ENCODE measurements at places on chromosomes 7 and 10.

DNA sequence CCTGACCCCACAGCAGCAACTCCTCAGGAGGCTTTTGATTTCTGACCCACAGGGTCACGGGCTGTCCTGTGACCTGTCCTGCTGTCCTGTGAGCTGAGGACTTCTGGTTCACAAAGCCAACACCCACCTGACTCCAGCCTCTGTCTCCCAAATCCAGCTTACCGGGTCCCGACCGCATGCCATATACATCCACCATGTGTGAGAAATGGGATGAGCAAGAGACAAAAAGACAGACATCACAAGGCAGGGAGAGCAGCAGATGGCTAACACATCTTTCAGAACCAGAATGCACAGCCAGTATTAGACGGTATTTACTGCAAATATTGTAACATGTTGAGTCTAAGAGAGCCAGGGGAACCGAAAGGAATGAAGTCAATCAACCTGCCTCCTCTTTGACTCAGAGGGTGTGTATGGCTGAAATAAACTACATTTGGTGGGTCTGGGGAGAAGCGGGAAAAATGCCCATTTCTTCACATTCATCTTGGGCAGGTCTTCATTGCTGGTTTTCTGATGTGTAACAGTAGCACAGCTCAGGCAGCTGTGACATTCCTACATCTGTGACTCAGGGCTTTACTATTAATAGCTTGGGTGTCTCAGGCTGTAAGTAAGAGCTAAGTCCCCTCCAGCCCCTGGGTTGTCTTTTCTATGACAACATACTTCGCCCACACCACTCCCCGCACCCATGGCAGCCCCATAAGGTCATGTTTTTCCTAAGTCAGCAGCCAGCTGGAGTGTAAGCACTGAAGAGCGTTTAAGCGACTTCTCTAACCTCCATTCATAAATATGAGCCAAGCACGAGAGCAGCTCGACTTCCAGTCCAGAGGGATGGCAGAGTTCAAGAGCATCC, 25.0 kb downstream of the ABLIM1 start:
- peak; percentile 14 for DNase-seq

GRCh38 chr10:65710306-65710705, 1215.5 kb upstream of the LRRTM3 start:
- DNase-seq = no peak

DNA sequence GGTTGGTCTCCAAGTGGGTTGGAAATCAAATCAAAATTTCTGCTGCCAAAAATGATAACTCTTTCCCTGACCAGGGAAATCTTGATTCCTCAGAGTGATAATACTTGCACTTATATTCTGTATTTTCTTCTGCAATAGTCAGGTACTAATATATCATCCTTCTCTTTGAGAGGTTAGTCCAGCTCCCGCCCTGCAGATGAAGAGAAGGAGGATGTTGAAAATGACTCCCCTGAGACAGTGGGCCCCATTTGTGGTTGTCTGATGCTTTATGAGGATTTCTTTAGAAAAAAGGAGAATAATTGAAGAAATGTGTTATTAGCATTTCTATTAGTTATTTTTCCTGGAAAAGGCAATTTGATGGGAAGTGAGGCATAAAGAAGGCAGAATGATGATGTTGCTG, 213.0 kb downstream of the SEC23IP start:
- no peak for DNase-seq

GRCh38 chr7:17444673-17445072, 146.2 kb downstream of the AHR start:
- peak; percentile 4 for DNase-seq

GRCh38 chr10:132420981-132421846, 24.2 kb downstream of the PWWP2B start:
- peak; percentile 95 for DNase-seq

GRCh38 chr10:100847440-100847839, 65.3 kb upstream of the SLF2 start:
- DNase-seq = no peak

DNA sequence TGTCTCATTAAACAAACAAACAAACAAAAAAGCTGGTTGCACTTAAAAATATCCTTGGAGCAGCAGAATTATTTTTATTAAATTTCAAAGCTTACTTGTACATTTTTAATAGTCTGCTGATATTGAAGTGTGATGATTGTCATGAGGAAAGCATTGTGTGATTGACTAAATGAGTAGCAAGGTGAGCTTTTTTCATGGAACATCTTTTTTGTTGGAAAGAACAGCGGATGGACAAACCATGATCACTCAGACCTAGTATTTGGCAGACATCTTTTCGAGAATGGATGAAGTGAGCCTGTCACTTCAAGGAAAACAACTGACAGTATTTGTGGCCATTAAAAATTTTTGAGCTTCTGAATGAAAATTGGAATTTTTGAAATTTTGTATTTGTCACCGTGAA, 5.7 kb upstream of the CALML3 start:
- DNase-seq = peak; percentile 12

DNA sequence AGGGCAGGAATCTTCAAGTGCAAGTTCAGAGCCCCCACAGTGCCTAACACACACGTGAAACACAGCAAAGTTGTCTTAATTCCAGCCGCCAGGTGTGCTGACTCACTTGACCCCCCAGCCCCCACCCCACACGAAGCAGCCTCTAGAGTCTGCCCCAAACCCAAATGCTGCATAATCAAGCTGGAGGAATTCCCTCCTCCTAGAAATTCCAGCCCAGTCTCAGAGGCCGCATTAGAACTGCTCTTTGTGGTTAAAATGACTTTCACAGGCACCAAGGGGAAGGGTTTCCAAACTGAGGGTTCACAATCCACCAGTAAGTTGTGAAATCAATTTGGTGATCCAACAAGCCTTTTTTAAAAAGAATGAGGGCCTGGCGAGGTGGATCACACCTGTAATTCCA, 67.0 kb upstream of the PLXNA4 start:
- DNase-seq = no peak

GRCh38 chr7:123823898-123824753, 20.8 kb upstream of the HYAL4 start:
- DNase-seq = no peak

GRCh38 chr10:114303556-114303955, 64.5 kb downstream of the VWA2 start:
- DNase-seq = no peak

GRCh38 chr10:31757831-31758230, 170.8 kb downstream of the ARHGAP12 start:
- no peak for DNase-seq

GRCh38 chr7:130346177-130346905, 1.7 kb downstream of the CPA5 start:
- no peak for DNase-seq

GRCh38 chr10:16777473-16778370, 39.5 kb downstream of the RSU1 start:
- peak; percentile 78 for DNase-seq

GRCh38 chr10:103139803-103140202, 53.3 kb downstream of the NT5C2 start:
- no peak for DNase-seq

GRCh38 chr10:124697837-124698544, 46.2 kb downstream of the FAM53B start:
- no peak for DNase-seq

DNA sequence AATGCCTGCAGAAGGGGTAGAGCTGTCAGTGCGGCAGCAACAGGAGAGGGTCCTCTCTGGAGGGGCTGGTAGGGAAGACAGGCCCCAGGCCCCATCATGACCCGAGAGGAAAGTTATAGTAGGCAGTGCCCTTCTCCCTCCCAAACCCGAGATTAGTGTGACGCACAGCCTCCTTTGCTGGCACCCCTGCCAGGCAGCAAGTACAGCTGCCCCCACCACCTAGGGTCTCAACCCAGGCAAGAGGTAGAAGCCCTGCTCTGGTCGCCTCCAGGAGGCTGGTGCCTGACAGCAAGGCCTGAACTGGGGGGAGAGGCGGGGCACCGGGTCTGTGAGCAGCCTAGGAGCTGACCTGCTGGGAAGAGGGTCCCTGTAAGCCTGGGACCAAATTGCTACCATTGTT, 15.5 kb downstream of the LOXL4 start:
- DNase-seq = no peak

DNA sequence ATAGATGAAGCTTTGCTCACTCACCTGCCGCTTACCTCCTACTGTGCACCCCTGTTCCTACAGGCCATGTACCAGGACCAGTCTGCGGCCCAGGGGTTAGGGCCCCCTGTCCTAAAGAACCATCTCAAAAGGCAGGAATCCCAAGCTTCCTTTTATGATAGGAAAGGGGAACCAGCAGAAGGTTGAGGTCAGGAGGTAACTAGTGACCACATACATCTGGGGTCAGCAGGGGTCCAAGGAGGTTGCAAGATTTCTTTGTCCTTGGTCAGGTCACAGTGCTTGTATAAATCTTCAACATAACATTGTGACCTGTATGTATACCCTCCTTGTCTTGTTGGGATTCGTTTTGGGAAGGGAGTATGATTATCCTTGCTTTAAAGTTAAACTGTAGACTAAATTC, 73.8 kb downstream of the OAT start:
- no peak for DNase-seq

GRCh38 chr7:51118628-51119027, 198.0 kb downstream of the COBL start:
- no peak for DNase-seq

DNA sequence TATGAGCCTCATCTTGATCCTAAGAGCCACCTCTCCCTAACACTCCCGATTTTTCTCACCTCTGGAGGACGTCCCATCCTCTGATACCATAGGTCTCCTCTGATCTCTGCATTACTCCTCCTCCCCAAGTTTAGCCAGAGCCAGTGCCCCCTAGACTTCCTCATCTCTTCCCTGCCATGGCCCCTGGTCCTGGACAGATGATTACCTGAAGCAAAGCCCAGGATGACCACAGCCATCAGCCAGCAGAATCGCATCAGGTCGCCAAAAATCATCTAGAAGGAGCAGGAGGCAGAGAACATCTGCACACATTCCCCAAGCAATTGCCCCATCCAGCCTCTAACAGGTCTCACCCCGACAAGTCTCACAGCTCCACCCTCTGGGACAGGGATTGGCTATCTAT, 11.7 kb downstream of the TRPV6 start:
- DNase-seq = no peak

GRCh38 chr10:21506351-21506750, 19.1 kb downstream of the SKIDA1 start:
- peak; percentile 19 for DNase-seq
